ENCODE measurements at places on chromosomes 3 and 15.
A peak's percentile ranks its signal among the peaks of the same experiment; 100 is the strongest.

DNA sequence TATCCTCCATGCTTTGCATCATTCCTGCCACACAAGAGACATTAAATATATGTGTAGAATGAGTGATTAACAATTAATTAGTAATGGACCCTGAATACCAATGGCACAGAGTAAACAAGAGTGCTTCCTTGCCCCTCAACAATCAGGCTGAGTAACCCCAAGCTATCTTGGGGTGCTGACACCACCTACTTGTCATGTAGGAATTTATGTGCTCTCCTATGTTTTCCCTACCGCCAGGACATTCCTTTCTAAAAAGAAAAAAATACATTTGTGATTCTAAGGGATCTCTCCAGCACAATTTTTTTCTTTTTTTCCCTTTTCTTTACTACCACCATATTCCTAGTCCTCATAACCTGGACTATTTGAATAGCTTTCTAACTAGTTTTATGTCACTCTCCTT is 449.1 kb downstream of the MFSD1 start:
- DNase-seq: no peak

- peak; percentile 72 for DNase-seq
These were observed 42.5 kb downstream of the CHCHD6 start for GRCh38 chr3:126746395-126747177.

- DNase-seq: peak; percentile 91
These were observed 57.1 kb upstream of the POU1F1 start for GRCh38 chr3:87333393-87333892.

DNA sequence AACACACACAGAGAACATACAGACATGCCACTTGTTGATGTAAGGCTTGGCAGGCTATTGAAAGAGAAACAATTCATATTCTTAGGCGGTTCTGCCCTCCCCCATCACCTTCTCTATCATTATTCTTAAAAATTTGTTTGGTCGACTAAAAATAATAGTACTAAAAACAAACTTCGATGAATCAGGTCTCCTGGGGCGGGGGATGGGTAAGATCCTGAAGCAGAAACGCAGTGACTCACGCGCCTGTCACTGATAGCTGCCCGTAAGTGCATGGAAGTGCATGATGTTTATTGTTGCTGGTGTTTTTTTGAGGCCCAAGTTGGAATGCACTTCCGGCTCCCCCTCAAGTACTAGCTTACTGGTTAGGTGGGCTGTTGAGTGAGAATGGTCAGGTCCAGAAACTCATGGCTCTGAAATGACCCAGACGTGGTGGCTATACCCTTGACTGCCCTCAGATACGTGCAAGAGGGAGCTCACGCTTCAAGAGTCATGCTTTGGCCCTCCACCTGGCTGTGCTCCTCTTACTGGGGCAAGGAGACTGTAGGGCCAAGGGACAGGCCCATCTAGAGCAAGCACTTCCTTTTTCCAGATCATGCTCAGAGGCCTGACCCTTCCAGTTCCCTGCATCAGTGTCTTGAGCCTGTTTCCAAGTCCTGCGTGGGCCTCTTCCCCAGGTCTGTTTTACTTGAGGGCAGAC is 10.9 kb downstream of the SMAD3 start:
- DNase-seq: peak; percentile 86

DNA sequence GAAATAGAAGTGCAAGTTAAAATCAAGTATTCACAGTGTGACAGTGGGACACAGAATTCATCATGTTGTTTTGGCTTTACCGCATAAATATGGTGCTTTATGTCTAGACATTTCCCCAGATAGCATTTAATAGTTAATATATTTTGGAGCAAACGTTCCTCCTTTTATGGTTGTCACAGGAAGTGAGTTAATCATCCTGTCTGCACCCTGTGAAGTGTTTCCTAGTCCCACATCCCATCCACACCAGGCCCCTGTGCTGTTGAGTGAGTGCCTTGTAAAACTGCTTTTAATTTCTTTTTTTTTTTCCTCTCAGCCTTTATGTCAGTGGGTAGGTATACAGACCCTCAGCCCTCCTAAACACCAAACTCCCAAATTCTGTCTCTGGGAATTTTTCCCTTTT is 393.7 kb downstream of the FEZF2 start:
- DNase-seq: peak; percentile 32

DNA sequence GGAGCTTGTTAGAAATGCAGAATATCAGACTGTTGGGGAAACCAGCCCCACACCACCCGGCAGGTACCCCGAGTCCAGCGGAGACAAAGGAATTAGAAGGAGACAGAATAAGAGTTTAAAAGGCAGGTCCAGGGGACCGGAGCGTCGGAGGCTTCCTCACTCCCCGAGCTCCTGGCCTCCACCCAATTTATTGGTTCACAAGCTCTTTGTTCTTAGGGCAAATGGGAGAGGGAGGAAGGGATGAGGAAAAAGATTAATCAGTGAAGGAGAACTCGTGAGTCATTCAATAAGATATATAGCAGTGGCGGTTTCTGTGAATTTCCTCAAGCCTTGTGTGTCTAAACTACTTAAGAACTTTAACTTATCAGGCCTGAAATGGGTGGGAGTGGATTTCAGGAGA is 32.1 kb upstream of the WDR72 start:
- no peak for DNase-seq

GRCh38 chr3:71299160-71299559 is 284.4 kb downstream of the FOXP1 start:
- DNase-seq: no peak

GRCh38 chr3:84963137-84963536 is 4.3 kb downstream of the CADM2 start:
- DNase-seq: no peak

DNA sequence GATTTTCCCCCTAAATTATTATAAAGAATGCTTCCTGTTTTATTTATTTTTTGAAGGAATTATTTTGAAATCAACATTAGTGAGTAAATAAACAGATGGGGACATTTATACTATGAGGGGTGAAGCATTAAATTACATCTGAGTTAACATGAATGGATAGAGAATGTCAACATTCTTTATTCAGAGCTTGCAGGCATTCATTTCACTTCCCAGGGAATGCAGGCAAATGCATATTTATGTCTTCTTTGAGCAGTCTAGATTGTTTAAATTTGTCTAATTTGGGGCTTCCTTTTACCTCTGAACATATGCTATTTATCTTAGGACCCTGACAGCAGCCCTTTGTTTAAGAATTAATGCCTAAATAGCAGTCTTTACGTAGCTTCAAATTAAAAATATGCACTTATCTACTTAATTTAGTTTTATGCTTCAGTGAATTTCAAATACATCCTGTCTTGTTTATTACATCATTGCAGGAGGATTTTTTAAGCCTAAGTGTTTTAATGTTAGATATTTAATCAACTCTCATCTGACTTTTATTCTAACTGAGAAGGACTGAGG is 630.5 kb upstream of the LMCD1 start:
- no peak for DNase-seq

- no peak for DNase-seq
These were observed 8.5 kb downstream of the PLXND1 start for GRCh38 chr3:129598000-129598381.

DNA sequence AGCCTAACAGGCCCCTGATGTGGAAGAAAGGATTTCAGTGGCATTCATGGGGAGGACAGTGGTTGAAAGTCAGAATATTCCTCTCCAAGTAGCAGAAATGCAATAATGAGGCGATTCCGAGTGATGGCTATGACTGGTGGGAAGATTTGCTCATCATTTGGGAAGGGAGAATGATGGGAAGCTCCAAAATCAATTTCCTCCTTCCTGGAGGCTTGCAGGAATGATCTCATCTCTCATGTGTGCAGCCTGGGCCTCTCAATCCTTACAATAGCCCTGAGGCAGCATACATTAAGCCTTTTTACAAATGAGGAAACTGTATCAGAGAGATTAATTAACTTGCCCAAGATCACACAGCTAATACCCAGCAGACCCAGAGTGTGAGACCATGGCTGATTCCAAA is 58.7 kb downstream of the BOC start:
- no peak for DNase-seq

DNA sequence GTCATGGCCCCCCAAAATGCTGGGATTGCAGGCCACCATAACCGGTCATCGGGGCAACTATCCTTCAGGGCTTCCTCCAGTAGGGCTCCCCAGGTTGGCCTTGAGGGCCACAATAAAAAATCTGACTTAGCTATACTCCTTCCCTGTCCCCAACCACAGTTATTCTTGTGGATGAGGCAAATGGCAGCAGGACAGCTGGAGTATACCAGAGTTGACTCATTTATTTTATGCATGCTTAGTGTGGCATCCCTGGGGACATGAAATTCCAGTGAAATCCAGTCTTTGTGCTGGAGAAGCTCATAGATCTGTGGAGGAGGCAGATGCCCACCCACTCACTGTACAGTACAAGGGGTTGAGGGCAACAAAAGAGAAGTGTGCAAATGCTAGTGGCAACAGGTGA is 109.5 kb downstream of the RORA start:
- no peak for DNase-seq

DNA sequence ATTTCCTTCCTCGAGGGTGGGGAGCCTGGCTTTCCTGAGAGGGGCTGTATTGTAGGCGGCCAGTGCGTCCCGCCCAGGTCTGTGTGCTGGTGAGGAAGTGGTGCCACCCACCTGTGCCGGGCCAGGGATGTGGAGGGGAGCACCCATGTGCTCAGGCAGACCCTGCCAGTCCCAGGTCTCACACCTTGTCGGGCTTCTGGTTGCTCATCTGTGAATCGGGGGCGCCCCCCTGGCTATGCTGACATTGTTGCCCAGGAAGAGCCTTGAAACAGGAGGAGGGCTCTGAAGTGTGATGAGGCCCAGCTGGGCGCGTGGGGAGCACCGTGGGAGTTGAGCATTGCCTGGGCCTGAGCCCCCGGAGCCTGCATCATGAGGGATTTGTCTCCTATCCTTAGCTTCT is 4.8 kb downstream of the FBLN2 start:
- DNase-seq: no peak

GRCh38 chr3:70527026-70527425 is 214.6 kb upstream of the MDFIC2 start:
- no peak for DNase-seq
